ENCODE measurements at places on chromosomes 4 and X.
A peak's percentile ranks its signal among the peaks of the same experiment; 100 is the strongest.

- DNase-seq: no peak
Measured at GRCh38 chr4:176561368-176561767, 231.4 kb downstream of the VEGFC start.

GRCh38 chr4:18075823-18076433, 54.4 kb upstream of the LCORL start:
- peak; percentile 41 for DNase-seq

- DNase-seq: no peak
Measured at GRCh38 chr4:112422644-112423043, 93.3 kb downstream of the NEUROG2 start.

DNA sequence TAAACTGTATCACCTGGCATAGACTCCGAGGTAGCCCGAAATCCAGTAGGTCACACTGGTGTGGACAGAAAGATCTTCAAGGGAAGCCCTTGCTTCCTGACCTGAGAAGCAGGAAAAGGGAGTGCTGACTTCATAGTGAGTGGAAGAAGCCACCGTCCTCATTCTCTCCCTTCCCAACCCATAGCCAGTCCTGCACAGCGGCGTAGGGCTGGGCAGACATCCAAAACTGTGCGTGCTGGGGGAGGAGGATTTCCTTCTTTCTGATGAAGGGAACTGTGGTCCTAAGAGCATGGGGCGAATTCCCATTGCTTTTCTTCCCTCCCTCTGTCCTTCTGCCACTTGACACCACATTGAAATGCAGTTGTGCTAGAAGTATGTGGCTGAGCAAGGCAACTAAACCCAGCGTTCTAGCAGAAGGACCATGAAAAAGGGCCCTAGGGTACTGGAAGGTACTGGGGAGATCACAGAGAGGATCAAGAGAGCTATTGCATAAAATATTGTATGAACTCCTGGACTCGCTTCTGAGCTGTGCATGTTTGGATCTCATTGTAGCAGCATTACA, 66.9 kb downstream of the STOX2 start:
- no peak for DNase-seq

DNA sequence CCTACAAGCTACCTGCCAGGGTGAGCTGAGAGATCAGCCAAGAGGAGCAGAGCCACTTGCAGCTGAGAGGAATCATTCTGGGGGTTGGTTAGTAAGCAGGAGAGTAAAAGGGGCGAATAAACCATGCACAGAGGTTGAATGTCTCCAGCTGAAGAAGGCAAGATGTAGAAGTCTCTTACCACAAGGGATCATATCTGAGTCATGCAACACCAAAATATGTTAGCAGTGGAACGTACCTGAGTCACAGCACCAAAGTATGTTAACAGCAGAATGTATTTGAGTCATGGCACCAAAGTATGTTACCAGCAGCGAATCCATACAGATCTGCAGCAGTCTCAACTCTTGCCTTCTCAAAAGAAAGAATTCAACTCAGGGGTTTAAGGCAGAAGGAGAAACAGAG, 29.9 kb downstream of the C4orf51 start:
- no peak for DNase-seq

GRCh38 chr4:24172406-24172805, 282.6 kb upstream of the PPARGC1A start:
- DNase-seq: no peak

DNA sequence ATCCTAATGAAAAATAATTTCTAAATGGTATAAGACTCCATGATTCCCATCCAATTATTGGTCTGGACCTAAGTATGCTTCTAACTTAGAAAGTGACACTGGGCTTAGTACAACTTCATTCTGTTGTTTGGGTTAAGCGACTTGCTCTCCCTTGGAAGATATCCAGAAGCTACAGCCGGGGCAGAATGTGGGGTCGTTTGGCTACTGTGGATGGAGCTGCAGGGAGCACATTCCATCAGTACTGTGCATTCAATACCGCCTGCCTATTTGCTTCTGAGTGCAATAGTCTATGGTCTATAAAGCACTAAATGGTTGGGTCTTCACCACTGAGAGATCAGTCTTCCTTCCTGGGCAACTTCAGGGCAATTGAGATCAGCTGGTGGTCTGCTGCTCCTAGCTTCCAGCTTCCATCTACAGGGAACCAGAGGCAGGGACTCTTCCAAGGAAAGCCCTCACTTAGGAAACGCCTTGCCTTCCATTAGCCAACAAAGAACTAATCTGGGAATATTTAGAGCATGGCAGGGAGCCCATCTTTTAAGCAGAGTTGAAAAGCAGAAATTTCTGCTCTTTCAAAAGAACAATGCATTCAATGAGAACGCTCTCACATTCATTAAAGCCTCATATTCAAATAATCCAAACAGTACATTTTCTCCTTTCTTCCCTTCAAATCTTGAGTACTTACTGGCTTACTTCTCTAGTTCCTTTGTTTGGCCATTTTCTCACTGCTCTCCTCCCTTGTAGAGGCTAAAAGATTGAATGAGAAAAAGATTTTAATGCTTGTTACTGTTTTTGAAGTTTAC, 1049.9 kb upstream of the TENM3 start:
- DNase-seq: no peak

DNA sequence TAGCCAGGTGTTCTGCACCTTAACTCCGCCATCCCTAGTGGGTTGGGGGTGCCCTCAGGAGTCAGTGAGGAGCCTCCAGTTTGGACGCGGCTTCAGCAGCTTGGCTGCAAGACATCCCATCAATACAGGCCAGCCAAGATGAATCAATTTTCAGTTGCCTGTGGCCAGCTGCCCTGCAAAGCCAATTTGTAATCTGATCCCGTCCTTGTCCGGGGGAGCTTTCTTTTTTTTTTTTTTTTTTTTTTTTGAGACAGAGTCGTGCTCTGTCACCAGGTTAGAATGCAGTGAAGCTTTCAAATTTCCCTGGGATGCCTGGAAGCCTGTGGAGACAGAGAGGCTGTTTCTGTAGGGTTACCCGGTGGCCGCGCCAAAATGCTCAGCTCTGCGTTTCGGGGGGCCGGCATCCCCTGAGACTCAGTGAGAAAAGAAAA, 192.5 kb downstream of the ASMT start:
- DNase-seq: no peak

GRCh38 chr4:87717276-87718031, 67.4 kb downstream of the DMP1 start:
- DNase-seq: no peak

DNA sequence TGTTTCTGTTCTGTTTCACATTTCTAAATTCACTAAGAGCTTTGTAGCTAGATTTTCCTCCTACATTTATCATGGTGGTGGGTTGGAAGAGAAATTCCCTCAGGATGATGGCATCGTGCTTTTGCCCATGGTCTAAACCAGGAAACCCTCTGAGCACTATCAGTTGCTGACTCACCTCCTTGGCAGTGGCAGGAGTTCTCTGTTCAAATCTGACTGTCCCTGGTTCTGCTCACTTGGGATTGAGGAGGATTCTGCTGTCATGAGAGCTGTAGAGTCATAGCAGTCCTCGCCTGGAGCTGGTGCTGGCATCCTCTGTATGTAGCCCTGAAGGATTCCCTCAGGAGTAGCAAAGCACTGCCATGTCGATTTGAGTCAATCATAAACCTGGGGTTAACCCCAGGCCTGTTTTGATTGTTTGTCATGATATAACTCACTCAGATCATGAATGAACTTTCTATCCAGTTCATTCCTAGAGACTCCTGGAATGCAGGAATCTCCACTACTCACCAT, 9.4 kb downstream of the TEX13A start:
- DNase-seq: no peak

DNA sequence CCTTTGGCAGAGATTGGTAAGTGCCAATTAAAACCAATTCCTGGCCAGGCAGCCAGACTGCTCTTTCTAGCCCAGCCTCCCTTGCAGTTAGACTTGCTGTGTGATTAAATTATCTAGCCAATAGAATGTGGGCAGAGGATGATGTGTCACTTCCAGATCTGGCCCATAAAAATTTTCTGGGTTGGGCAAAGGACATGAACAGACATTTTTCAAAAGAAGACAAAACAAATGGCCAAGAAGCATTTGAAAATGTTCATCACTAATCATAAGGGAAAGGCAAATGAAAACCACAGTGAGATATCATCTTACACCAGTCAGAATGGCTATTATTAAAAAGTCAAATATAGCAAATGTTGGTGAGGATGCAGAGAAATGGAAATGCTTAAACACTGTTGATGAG, 71.4 kb upstream of the STIM2 start:
- no peak for DNase-seq

DNA sequence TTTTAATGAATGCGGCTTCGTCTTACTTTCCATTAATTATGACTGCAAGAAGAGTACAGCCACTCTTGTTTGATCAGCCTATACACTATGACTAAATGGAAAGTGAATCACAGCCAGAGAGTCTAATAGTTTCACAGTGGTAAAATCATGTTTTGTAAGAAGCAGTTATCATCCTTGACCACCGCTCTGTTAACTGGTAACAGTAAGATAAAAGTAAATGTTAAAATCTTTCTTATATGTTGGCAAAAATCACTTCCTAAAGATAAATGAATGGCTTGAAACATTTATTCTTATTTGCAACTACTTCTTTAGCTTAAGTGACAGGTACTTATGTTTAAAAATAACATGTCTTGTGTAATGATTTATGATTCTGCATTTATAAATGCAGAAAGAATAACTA, 13.2 kb downstream of the GALNT7 start:
- DNase-seq: no peak

GRCh38 chr4:182642831-182643230, 274.4 kb downstream of the DCTD start:
- DNase-seq: no peak

DNA sequence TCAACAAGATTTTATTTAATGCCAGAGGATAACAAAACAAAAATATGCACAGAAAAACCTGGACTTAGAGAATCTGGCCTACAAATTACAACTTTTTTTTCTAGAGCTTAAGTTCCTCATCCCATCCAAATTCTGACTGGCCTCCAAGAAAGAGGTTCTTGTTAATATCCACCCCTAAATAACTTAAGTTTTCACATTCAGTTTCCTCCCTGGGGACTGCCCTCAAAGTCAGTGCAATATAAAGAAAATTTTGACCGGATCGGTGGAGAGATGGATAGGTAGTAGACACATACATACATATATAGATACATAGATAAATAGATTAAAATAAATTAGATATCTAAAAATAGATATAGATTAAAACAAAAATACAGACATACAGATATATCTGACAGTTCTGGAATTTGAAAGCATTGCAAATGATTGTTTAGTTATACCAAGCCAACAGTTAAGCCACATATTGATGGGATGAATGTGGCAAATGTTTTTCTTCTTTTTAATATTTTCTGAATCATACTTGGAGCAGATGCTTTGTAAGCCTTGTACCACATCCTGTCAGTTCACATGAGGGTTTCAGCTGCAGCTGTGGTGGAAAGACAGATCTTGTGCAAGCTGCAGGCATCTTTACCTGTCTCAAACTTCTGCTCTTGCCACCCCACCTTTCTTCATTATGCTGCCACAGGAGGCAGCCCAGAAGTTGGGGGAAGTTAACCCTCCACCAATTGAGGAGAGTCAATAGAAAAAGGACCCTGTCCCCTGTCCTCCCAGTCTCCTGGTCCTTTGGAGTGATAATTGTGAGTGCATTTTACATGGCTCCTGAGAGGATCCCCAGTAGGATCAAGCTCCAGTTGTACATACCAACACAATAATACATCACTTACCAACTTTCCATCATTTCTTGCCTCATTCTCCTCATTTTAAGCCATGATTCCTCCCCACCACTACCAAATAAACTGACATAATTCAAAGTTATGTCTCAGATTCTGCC, 58.5 kb upstream of the PRDM8 start:
- DNase-seq: peak; percentile 39

DNA sequence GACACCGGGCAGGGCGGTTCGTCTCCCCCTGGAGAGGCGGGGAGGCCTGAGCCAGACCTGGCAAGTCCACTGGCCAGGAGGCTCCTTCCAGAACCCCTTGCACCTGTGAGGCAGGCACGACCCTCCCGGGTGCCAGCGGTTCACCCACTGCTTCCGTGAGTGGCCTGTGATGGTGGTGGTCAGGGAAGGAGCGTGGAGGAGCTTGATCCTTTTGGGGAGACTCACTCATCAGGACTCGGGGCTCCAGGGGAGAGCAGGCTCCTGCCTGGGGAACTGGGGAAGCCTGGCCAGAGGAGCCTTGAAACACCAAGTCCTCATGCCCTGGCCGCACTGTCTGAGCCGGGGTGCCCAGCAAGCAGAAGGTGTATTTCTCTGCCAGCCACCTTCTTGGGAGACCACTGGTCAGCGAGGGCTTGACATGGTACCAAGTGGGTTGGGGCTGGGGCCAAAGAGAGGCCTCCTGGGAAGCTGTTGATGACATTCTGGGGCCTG, 860 bp downstream of the FAM50A start:
- DNase-seq: no peak

- DNase-seq: peak; percentile 73
Measured at GRCh38 chrX:44873415-44874276, 658 bp downstream of the KDM6A start.

DNA sequence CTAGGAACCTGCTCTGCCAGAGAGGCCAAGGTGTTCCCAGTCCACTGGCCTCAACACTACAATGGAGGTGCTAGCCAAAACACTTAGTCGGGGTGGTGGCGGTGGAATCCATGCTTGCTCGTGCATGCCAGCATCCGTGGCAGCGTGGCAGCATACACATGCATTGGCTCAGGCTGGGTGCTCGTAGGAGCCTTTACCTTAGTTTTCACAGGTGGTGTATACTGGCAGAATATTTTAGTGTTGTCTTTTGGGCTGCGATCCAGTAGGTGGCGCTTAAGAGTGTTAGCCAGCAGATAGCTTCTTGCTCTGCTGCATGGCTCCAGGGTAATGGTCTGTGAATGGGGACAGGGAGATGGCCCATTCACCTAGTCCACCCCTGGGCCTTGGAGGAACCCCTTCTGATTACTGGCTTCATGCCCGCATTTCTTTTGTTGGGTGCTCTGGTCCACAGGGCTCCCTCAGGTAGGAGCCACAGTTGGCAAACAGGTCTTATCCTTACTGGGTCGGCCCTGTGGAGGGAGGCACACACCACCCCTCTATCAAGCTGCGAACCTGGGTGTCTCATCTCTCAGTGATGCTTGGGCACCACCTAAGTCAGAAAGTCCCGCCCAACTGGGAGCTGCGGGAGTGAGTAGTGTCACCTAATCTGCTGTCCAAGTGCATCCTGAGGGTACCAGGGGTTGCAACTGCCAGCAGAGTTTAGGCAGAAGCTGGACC, 40.0 kb downstream of the RIPPLY1 start:
- peak; percentile 3 for DNase-seq

DNA sequence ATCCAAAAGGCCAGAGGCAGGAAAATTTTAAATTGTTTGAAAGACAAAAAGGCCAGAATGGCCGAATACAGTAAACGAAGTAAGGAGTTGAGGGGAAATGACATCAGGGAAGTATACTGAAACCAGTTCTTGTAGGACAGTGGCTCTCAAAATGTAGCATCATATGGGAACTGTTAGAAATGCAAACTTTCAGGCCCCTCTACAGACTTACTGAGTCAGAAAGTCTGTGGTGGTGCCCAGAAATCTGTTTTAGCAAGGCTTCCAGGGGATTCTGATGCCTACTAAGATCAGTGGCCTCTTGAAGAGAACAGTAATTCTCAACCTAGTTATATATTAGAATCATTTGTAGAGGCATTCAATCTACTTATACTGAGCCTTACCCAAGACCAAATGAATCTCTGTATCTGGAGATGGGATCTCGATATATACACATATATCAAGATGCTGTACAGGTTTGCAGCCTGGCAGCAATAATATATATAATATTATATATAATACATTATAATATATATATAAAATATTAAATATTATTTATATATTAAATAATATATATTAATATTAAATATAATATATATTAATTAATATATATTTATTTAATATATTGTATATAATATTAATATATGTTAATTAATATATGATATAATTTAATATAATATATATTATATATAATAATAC, 39.7 kb downstream of the ADAMTS3 start:
- no peak for DNase-seq

Measured in B cell (primary cell).